T-cell (primary cell): ENCODE measurements at places on chromosomes 1 and 21. TPM values are rescaled to one million over a fixed set of nuclear protein-coding genes. Genes with fewer than 3 reads are reported as not detected.

Gene CCDC27
- total RNA-seq, result not detected

DNA sequence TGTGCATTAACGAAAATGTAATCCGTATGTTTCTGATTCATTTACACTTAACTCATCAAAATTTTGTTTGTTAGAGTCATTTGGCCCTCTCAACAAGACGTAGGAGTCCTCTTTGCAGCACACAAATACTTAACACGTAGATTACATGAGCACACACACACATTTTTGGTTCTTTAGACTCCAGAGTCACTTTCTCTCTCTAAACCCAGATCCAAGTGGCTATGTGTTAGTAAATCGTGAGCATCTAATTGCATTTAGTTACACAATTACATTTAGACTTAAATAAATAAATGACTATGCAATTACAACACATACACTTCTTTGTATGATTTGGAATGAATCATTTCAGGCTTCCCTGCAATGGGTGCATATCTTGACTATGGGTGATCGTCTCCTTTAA, 109.0 kb upstream of the GREM2 start:
- DNase-seq, result no peak

- DNase-seq, result no peak
Observed at GRCh38 chr1:234821840-234822239, 211.9 kb upstream of the IRF2BP2 start.

- DNase-seq, result no peak
Observed at GRCh38 chr21:44432841-44433790, 22.2 kb upstream of the LRRC3 start.

- DNase-seq, result no peak
Observed at GRCh38 chr1:82759035-82759434, 958.3 kb downstream of the ADGRL2 start.

Gene SLAMF9
- total RNA-seq, result not detected

Gene ARHGAP29
- 0.18 TPM for total RNA-seq
